ENCODE measurements at places on chromosomes 3 and 15.

DNA sequence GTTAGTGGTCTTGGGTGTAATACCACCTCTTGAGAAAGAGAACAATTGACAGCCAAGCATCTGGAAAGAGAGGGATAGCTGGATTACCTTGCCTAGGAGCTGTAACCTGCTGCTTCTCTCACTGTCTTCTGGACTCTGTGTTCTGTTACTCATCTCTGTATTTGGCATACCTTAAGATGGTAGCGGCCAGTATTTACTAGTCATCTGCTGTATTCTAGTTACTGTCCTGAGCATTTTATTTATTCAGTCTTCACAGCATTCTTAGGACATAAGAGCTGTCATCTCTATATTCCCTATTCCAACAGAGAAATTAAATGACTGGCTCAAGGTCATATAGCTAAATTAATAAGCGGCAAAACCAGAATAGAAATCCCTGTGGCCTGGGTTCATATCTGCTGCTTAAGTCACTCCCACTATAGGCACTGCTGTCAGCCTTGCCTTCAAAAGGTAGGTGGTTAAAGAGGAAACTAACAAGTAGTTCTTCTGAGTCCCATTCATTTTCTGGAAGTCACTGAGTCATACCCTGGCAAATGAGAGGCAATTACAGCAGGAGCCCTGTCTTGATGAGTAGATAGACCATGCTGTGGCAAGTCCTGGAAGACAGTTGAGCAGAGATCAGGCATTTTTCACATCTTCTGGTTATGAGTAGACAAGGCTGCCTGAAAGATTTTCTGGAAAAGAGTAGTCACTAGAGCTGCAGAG is 68.2 kb downstream of the RAB7A start:
- DNase-seq: peak; percentile 71

DNA sequence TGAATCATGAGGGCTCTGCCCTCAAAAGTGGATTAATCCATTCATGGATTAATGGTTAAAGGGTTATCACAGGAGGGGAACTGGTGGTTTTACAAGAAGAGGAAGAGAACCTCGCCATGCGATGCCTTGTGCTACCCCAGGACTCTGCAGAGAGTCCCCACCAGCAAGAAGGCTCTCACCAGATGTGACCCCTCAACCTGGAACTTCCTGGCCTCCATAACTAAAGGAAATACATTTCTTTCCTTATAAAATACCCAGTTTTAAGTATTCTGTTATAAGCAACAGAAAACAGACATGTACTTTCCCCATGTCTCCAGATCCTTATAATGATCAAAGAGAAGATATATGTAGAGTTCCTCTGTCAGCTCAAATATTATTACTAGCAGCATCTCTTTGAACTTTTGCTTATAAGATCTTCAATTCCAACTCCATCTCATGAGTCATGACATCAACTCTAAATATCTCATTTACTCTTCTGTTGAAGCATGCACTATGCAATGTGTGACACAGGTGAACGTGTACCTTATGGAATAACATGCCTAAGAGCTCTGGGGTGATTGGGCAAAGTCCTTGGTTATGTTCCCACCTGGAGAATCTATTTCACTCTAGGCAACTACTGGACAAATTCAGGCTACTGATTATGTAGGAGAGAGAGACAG is 37.5 kb upstream of the ZBTB38 start:
- DNase-seq: no peak

DNA sequence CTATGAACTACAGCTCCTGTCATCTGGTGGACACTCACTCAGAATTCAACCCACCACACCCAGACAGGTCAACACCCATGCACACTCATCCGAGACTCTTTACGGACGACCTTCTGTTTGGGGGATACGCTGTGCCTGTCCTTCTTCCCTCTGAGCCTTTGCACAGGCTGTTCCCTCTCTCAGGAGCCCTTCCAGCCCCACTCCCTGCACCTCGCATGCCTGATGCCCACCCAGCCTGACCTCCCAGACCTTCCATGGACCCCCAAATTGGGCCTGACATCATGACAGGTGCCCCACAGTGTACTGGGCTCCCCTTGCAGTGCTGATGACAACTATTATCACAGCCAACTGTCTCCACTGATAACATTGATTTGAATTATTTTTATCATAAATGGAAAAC is 135.8 kb downstream of the NSMCE3 start:
- no peak for DNase-seq

DNA sequence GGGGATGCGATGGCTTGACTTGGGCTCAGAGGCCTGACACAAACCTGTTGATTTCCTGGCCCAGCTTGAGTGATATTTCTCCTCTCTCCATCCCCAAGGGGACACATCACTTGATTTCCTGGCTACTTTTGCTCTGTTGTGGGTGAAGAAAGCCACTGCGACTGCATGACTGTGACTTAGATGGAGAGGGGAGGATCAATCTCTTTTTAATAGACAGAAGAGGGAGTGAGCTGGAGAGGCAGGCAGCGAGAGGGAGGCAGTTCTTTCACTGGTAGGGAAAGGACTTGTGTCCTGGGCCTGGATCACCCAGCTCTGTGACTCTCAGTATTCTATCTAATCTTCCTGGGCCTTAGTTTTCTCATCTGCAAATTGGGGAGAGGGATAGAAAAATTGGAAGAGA is 189.8 kb upstream of the RGMA start:
- DNase-seq: no peak

DNA sequence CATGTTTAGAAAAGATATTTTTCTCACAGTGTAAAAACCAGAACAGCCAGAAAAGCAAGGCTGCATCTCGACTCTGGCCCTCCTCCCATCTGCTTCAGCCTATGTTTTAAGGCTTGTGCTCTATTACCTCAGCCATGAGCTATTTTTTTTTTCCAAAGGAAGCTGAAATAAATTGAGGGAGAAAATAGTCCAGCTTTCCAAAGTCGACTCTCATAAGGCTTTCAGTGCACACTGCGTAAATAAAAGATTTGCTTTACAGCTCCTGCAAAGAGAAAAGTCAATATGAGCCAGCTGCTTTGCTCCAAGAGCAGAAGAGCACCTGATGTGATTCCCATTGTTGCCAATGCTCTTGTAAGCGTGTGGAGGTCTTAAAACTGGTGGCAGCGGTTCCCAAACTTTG is 26.7 kb downstream of the SCG3 start:
- no peak for DNase-seq

- no peak for DNase-seq
Observed at GRCh38 chr15:67267440-67267839, 12.9 kb downstream of the IQCH start.

DNA sequence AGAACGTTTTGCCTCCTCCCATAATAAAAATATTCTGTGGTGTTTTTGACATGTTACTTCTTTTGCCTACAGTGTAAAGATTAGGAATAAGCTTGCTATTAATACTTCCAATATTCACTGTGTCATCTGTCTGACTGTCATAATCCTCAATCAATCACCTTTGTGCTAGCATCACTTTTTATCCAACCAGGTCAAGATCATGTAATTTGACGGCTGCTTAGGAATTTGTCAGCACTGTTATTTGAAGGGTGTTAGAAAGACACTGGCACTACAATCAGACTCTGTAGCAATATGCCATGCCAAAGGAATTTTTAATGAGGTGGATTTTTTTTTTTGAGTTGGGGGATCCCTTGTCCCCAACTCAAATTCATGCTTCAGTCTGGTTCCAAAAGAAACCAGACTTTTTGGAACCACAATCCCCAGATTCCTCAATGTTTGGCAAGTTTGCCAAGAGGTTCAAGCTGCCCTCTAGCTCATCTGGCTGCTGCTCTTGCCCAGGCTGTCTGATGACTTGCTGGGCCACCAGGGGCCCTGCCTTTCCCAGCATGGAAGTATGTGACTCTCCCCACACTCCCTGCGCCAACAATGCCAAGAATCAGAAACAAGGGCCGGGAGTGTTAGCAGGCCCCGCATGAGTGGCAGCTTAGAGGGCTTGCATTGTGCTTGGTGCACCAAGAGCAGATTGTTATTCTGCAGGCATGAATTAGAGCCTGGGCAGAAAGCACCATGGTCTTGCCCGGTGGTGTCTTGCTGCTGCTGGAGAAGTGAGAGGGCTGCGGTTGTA is 58.6 kb upstream of the TSC22D2 start:
- DNase-seq: no peak

- no peak for DNase-seq
Observed at GRCh38 chr3:25007974-25008658, 419.9 kb upstream of the RARB start.

DNA sequence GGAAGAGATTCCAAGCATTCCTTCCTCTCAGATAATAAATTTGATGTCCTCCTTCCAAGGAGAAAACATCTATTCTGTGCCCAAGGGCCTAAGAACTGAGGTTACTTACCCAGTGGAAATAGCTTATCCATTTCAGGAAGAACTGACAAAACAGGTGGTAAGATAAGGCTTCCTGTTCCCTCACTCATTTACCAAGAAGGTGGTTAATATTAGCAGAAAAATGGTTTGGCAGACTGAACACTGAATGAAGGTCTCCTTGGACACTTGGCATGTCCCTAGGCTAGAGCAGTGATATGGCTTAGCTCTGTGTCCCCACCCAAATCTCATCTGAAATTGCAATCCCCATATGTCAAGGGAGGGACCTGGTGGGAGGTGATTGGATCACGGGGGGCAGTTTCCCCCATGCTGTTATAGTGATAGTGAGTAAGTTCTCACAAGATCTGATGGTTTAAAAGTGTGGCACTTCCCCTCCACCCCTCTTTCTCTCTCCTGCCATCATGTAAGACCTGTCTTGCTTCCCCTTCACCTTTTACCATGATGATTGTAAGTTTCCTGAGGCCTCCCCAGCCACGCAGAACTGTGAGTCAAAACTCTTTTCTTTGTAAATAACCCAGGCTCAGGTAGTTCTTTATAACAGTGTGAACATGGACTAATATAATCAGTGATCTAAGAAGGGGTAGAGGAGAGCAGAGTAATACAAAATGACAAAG is 127.4 kb downstream of the ST8SIA2 start:
- no peak for DNase-seq

- DNase-seq: no peak
Observed at GRCh38 chr15:39456582-39457330, 124.1 kb upstream of the THBS1 start.

DNA sequence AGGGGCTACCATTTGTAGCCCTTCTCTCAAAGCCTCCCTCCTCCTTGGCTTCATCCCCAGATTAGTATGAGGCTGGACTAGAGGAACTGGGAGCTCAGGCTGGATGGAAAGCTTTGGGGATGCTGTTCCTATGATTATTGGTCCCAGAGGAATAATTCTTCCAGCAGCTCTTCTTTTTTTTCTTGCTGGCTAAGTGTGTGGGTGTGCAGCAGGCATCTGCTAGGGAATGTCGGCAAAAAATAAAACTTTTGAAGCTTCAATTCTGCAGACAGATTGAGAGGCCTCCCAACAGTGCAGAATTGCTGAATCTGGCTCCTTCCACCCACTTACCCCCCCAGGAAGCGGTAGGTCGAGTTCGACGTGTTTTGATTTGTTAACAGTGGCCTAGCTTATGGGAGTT is 138.5 kb upstream of the ANKRD28 start:
- no peak for DNase-seq

- DNase-seq: no peak
Observed at GRCh38 chr15:101022306-101022705, 103.1 kb downstream of the LRRK1 start.

DNA sequence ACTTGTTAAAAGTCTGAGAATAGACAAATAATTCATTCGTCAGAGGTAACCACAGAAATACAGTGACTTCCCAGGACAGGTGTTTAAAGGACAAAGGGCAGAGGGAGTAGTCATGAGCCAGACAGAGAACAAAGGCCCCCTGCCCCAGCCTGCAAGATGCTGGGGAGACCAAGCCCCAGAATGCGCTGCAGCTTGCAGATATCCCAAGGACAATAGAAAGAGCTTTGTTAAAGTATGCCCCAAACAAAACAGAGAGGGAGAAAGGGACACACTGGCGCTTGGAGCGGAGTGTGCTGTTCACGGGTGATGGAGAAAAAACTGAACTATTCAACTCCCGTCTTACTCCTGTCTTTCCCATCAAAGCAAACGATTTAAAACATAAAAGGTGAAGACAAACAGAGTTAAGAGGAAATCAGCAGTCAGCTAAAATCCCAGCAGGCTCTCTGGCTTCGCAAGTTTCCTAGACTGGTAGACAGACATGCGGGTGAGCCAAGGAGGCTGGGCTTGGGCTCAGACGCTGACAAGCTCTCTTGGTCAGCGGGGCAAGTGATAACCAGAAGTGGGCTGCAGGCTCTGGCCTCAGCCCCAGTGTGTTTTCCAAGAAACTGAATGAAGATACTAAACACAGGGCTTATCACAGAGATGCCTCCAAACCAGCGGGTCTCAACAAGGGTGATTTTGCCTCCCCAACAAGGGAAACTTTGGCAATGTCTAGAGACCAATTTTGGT is 130.1 kb downstream of the UACA start:
- DNase-seq: no peak

DNA sequence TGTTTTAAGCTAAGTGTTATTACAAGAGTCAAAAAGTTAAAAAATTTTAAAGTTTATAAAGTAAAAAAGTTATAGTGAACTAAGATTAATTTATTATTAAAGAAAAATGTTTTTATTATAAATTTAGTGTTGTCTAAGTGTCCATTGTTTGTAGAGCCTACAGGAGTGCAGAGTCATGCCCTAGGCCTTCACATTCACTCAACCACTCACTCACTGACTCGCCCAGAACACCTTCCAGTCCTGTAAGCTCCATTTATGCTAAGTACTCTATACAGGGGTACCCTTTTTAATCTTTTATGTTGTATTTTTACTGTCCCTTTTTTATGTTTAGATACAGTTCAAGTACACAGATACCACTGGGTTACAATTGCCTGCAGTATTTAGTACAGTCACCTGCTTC is 37.2 kb downstream of the EEFSEC start:
- no peak for DNase-seq

DNA sequence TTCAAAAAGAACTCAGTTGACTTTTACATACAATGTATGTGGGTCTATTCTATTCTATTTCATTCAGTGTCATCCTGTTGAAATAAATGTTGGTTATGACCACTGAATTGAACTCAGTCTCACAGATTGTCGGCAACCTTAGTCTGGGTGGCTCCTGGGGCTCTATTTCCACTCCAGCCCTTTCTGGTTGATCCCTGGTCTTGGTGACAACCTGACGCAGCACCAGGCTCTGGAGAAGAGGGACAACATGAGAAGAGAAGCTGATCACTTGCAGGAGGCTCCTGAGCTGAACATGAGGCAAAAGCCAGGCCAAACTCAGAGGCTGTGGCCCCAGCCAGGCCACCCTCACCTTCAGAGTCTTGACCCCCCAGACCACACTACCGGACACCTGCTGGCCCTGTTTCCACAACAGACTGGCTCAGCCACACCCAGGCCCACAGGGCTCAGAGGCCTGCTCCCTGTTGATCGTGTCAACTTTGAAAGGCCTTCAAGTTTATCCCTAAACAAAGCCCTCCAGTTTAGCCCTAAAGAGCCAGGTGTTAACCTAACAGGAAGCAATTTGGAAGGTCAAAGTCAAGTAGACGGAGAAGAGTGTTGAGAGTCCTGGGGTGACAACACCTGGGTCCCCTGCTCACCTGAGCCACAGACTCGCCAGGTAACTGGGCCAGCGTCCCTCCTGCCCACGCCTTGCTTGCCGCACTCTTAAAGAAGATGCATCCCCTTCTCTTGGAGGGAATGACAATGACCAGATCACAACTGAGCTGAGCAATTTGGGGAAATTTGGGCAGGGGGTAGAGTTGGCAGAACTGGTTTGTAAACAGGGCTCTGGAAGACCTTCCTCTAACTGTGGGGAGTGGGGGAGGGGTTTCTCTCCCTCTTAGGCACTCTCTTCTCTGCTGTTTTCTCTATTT is 15.4 kb upstream of the MUC20 start:
- DNase-seq: no peak
